ENCODE measurements at places on chromosomes 5 and 9.

DNA sequence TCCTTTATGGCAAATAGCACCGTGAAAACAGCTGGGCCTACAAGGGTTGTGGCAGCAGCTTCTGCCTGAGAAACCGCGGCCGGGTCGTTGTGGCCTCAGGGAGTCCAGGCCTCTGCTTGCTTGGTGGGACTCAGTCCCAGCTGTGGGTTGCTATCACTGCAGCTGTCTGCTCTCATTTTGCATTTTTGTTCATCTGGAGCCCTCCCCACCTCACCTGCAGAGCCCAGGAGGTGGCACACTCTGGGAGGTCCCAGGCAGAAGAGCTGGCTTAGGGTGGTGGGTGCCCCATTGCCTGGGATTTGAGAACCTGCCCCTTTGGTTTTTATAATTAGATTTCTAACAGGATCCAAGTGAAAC, 138.4 kb downstream of the GADD45G start:
- DNase-seq, result no peak

GRCh38 chr5:17727098-17727497, 92.8 kb downstream of the TAF11L14 start:
- no peak for DNase-seq

DNA sequence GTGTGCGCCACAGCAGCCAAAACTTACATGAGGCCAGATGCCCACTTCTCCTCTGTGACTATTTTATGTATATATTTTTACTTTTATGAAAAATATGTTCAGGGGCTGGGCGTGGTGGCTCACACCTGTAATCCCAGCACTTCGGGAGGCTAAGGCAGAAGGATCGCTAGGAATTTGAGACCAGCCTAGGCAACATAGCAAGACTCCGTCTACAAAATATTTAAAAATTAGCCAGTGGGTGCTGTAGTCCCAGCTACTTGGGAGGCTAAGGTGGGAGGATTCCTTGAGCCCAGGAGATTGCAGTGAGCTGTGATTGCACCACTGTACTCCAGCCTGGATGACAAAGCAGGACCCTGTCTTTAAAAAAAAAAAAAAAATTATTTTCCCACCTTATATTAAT, 83.2 kb downstream of the RFK start:
- DNase-seq, result no peak

DNA sequence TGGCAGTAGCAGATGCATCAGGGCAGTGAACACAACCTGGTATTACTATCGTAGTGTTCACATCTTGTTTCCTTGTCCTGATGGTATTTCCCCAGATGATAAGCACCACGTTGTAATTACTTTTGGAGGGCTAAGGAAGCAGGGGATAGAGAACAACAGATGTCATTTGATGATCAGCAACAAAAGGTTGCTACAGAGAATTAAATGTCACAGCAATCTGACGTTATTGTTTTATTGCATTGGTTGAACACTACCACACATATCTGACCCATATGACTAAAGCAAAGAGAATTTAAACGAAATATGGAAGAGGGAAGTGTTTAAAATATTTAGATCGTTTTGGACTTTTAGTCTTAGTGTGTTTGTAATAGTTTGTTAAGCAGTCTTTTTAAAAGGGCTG, 408.3 kb downstream of the SH3GL2 start:
- DNase-seq, result no peak

DNA sequence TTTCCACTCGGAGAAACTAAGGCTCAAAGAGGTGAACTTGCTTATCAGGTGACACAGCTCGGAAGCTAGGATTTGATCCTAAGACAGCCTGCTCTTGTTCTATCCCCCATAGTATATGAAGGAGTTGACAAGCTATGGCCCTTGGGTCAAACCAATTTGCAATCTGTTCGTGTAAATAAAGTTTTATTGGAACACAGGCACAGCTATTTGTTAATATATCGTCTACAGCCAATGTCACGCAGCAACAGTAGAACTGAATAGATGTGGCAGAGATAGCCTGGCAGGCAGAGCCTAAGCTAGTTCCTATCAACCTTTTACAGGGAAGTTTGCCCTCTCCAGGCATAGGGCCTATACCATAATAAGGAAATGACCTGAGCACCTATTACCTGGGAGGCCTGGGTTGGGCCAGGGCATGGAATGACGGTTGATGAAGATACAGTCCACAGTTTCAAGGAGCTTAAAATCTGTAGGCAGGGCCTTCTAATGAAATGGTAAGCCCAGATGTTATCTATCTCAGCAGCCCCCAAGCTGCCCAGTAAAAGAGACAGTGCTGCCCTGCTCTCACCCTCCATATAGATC, 179.0 kb downstream of the TTLL11 start:
- no peak for DNase-seq

- DNase-seq, result no peak
Measured at GRCh38 chr9:123373946-123374345, 17.9 kb downstream of the CRB2 start.
